ENCODE measurements at places on chromosomes 12 and 14.
A peak's percentile ranks its signal among the peaks of the same experiment; 100 is the strongest.

DNA sequence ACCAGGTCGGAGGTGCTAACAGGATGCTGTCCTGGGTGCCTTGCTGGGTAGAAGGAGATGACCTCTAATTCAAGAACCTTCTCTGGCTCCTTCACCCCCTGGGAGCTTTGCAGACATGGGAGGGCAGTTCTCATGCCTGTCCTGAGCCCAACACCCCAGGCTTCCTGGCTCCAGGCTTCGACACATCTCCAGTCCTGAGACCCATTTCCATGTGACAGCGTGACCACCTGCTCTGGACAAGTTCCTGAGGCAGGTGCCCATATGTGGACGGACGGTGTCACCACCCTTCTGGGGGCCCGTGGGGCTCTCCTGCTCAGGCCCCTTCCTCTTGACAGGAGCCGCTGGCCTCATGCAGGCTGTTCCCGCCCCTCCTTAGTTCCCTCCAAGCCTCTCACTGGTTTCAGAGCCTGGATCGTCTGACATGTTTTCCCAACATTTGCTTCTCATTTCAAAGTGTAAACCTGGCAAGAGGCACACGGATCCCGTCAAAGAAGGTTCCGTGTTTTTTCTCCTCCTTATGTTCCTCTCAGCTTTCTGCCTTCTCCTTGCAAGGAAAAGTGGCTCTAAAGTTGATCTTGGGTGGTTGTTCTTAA, 291.9 kb upstream of the RTL1 start:
- no peak for DNase-seq

- no peak for DNase-seq
Observed at GRCh38 chr14:52352061-52352491, 38.0 kb downstream of the PTGER2 start.

DNA sequence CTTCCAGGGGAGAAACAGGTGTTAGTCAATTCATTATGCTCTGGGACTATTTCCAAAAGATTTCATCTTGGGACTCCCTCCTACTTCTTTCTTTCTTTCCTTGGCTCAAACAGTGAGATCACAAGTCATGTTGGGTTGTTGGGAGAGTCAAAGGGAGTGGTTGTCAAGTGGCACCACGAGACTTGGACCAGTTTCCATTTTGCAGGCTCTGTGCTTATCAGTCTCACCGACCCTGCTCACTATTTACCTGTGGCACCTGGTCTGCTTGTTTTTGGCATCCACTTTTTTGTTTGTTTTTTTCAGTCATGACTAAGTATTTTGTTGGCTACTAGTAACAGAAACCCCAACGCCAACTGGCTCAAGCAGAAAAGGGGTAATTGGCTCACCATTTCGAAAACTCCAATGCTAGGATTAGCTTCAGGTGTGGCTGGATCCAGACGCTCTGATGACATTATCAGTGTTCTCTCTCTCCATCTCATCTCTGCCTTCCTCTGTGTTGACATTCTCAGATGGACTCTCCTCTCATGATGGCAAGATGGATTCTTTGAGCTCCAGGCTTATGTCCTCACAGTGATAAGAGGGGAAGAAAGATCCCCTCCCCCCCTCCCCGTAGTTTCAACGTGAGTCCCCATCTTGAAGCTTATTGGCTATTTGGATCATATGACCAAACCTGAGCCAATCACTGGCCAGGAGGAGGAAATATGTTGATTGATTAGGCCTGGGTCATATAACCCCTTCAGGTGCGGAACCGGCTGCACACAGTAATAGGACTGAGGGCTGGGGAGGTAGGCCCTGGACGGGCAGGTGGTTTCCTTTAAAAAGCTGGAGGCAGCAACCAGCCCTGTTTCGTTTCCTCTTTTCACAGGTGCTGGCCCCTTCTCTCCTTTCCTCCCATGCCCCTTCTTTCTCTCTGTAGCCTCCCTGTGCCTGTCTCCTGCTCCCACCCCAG, 84.2 kb downstream of the AACS start:
- no peak for DNase-seq

- no peak for DNase-seq
Observed at GRCh38 chr14:50796390-50796789, 34.6 kb downstream of the NIN start.

GRCh38 chr12:115700896-115701465, 576.5 kb downstream of the MED13L start:
- DNase-seq: no peak

DNA sequence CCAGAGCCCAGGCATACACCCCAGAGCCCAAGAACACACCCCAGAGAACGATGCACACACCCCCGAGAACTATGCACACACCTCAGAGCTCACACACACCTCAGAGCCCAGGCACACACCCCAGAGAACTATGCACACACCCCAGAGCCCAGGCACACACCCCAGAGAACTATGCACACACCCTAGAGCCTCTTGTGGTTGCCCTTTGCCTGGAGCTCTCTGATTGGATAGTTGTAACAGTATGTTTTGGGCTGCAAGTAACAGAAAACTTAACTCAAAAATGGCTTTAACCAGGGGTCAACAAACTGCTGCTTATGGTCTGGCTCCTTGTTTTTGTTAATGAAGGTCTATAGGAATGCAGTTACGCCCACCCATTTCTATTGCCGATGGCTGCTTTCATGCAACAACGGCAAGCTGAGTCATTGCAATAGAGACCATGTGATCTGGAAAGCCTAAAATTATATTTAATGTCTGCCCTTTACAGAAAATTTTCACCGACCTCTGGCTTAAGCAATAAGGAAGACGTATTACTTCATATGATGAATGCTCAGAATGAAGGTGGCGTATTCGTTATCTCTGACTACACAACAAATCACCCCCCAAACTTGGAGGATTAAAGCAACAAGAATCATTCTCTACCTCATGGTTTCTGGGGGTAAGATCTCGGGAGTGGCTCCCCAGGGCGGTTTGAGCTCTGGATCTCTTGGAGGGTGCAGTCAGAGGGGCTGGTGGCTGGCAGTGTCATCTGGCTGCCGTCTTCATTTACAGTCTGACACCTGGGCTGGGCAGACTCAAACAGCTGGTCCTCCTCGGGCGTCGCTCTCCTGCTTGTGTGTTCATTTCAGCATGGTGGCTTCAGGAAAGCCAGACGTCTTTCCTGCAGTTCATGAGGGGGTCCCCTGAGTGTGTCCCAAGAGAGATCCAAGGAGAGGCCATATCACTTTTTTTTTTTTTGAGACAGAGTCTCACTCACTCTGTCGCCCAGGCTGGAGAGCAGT, 66.3 kb upstream of the NCOR2 start:
- DNase-seq: no peak

- DNase-seq: no peak
Observed at GRCh38 chr12:129556082-129556481, 347.7 kb downstream of the TMEM132D start.

DNA sequence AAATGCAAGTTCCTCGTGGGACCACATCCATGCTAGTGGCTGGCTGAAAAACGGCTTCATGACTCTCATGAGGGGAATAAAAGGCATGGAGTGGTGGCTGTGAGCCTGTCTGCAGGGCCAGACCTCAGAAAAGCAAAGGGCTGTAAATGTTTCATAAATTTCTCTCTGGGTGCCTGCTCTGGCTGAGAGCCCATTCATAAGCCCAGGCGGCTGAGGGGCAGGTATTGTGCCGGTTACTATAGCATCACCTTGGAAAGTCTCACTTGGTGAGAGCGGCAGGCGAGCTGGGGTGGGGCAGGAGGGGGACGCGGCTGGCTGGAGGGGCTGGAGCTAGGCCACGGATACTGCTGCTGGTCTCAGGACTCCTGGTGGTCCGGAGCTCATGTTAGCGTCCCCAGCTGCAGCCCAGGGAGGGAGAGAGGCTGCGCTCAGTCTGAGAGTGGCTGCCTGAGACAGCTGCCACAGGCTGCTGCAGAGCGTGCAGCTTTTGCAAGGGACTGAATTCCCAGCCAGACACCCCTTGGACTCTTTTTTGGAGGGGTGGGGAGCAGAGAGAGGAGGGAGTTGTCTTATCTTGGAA, at the start of gene SLC17A8:
Gene SLC17A8 (plus strand): TSS at position 431 of the 580 bp plus-strand sequence. CDS start 318 bp downstream, outside the sequence.
- no peak for DNase-seq

DNA sequence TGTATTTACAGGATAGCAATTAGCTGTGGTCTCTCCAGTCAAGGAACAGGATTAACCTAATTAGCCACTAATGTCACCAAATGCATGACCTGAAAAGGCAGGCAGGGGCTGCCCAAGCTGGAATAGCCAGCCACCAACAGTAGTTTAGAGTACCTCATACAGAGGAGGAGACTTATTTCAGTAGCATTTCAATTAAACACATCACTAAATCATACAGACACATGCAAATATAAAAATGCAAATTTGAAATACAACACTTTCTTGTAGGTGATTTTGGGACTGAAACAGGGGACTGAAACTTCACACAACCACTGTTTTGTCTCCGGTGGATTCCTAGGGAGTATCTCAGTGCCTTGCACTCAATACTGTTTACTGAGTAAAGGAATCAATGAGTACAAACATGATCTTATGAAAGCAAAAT, 636 bp upstream of the IFNG-AS1 start:
- no peak for DNase-seq

GRCh38 chr12:88371416-88372183, 208.7 kb downstream of the KITLG start:
- peak; percentile 31 for DNase-seq

- no peak for DNase-seq
Observed at GRCh38 chr12:79766705-79767464, 76.1 kb upstream of the PAWR start.

- no peak for DNase-seq
Observed at GRCh38 chr12:67991158-67991557, 1.9 kb downstream of the IFNG-AS1 start.

All from stromal cell of bone marrow (primary cell).